ENCODE measurements at places on chromosomes 6 and 20. TPM values are rescaled to one million over a fixed set of nuclear protein-coding genes. Genes with fewer than 3 reads are reported as not detected.

GRCh38 chr6:49565855-49566254 is 15.4 kb downstream of the C6orf141 start:
- no peak for DNase-seq

- no peak for DNase-seq
Measured at GRCh38 chr20:15843777-15844176, 729.5 kb downstream of the KIF16B start.

GRCh38 chr6:39050453-39051112 is 2.0 kb downstream of the GLP1R start:
- no peak for DNase-seq

The PPP1R3G gene
- 0.27 TPM for total RNA-seq

- no peak for DNase-seq
Measured at GRCh38 chr6:53854843-53855567, 60.2 kb downstream of the LRRC1 start.

GRCh38 chr6:109082188-109082577 is 12.5 kb downstream of the SESN1 start:
- DNase-seq: no peak

The VSX1 gene
- total RNA-seq: not detected

GRCh38 chr6:75931011-75931680 is 141.3 kb downstream of the IMPG1 start:
- DNase-seq: no peak

Measured in HCT116 (cell line).